ENCODE measurements at places on chromosomes 3 and 15.

GRCh38 chr3:186772281-186772694 lies 11.1 kb upstream of the EIF4A2 start:
- DNase-seq: no peak

DNA sequence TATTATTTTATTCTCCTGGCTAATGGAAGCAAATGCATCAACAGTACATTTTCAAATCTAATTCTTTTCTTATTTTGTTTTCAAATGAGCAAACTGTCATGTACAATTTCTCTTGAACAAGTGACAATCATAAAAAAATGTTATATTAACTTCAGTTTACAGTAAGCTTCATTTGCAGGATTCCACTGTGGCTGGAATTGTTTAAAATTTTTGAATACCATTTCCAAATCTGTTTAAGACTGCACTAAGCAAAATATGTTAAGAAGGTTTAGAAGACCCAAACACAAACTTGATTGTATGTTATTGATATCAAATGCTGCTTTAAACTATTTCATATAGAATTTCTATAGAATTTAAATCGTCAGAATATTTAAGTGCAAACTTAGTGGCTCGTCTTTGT lies 92.8 kb downstream of the ZNF280D start:
- DNase-seq: no peak

DNA sequence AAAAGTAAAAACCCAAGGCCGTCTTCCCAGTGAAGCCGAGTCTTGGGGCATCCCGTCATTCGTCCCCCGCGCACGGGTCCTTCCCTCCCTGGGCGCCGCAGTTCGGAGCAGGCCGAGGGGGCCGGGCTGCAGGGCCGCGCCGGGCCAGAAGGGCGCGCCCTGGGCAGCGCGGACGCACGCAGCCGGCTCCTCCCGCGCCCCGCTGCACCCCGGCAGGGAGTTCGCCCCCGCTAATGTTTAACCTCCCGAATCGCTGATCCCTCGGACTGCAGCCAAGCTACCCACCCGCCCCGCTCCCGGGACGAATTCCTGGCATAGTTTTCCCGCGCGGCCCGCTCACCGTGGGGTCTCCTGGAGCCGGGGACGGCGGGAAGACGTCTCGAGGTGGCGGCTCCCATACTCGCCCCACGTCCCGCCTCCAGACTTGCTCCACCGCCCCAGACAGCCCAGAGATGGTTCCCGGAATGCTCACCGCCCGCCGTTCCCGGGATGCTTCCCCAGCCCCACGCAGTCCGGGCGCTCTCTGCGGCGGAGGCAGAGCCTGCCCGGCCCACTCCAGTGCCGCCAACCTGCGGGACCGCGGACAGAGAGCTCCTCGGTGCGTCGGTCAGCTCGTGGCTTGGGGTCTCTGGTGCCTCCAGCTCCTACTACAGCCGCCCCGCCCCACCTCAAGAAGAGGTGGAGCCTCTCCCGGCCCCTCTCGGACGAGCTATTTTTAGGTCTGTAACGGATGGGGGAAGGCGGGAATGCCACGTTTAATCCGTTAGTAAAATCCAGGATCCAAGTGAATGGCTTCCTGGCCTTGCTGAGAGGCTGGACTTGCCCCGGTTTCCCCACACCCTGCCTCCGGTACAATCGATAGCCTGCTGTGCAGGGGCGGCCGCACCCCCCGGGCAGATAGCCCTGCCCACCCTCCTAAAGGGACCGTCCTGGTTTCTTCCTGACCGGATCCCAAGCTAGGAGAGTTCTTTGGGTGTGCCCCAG lies at the start of gene DZIP1L:
Gene DZIP1L (minus strand): TSS at position 621 of the 984 bp plus-strand sequence. CDS start 11,637 bp downstream, outside the sequence.
- DNase-seq: peak; percentile 91

GRCh38 chr3:170553788-170554757 lies 31.8 kb downstream of the SLC7A14 start:
- no peak for DNase-seq

DNA sequence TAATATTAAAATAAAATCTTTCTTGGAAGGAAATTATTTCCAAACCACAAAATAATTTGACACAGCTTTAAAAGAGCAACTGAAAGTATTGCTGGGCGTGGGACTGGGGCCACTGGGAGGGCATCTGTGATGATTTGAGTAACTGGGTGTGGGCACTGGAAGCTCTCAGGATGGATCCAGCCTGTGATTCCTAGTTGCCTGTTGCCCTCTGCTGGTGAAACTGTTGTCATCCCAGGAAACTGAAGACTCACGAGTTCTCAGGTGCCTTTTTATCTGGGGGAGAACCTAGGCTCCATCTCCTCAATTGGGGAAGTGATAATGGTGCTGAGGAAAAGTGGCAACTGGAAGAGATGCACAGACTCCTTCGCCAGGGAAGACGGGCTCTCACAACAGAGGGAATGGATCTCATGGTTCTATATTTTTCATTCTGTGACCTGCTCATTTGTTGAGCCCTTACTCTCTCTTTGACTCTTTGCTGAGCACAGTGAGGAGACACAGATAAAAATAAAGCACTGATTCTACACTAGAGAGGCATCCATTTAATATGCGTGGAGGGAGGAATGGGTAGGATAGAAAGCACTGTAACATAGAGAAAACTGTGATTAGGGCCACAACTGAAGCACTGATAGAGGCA lies 61.6 kb downstream of the TPRG1 start:
- DNase-seq: peak; percentile 77

GRCh38 chr3:190258634-190259033 lies 63.6 kb downstream of the CLDN1 start:
- DNase-seq: peak; percentile 62

GRCh38 chr3:45475145-45475544 lies 86.8 kb downstream of the LARS2 start:
- no peak for DNase-seq

- DNase-seq: peak; percentile 89
Measured at GRCh38 chr3:194058189-194058571, 77.8 kb upstream of the HES1 start.

GRCh38 chr3:157819270-157820156 lies 286.7 kb downstream of the SHOX2 start:
- no peak for DNase-seq
